ENCODE measurements at places on chromosomes 16 and 17. TPM values are rescaled to one million over a fixed set of nuclear protein-coding genes. Genes with fewer than 3 reads are reported as not detected.

- DNase-seq, result no peak
These were observed 199.8 kb upstream of the CHMP6 start for GRCh38 chr17:80791758-80792284.

GRCh38 chr17:79036596-79036995 lies 12.6 kb downstream of the C1QTNF1 start:
- DNase-seq, result no peak

DNA sequence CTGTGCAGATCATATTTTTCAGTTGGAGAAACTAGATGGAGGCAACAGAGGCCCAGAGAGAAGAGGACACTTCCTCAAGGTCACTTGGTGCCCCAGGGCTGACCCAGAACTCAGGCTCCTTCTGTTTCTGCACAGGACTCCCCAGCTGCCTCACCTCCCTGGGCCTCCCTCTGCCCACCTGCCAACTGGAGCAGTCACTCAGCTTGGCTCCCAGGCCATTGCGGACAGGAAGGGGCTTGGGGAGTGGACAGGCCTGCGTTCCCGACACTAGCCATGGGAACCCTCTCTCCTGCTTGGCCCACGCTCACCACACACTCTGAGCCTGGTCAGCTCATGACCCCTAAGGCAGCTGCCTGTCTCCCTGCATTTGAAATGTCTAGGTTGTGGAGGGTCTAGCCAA lies 78.1 kb upstream of the BRD7 start:
- no peak for DNase-seq

KRT12 gene
- not detected for total RNA-seq

PLXDC1 gene
- not detected for total RNA-seq

CRHR1 gene
- total RNA-seq, result not detected
